ENCODE measurements at places on chromosomes 11 and 22.

DNA sequence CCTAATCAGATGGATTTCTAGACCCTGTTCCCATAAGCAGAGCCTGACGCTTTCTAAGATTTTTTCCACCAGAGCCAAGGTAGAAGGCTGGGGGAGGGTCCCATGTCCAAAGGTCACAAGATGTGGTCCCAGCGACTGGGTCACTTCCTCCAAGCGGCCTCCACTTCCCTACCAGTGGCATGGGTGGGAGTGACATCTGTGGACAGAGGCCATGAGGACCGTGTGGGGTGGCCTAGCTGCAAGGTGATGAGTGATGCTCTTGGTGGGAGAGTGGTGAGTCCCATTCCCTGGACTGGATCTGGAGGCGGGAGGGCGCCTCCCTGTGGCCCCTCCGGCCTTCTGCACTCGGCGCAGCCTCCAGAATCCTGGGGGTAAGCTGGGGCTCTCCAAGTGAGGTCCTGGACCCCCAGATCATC is 32.4 kb upstream of the PRR5 start:
- no peak for DNase-seq

- DNase-seq = no peak
Observed at GRCh38 chr11:72630104-72630852, 43.9 kb downstream of the PDE2A start.

DNA sequence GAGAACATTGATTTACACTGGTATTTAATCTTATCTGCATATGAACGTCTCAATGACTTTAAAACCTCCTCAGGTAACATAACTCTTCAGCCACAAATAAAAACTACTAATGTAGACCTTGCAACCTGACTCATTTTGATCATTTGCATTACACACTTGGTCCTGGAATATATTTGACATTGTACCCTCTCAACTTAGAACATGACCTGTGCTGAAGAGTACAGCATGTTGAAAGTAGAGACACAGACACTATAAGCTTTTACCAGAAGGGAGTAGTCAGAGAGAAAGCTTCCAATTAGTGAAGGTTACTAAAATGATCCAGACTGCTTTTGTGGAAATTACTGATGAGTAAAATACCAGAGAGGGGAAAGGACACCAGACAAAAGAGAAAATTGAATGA is 390.6 kb upstream of the ANO3 start:
- no peak for DNase-seq

GRCh38 chr11:44798607-44798972 is 71.8 kb downstream of the TSPAN18 start:
- DNase-seq = no peak

DNA sequence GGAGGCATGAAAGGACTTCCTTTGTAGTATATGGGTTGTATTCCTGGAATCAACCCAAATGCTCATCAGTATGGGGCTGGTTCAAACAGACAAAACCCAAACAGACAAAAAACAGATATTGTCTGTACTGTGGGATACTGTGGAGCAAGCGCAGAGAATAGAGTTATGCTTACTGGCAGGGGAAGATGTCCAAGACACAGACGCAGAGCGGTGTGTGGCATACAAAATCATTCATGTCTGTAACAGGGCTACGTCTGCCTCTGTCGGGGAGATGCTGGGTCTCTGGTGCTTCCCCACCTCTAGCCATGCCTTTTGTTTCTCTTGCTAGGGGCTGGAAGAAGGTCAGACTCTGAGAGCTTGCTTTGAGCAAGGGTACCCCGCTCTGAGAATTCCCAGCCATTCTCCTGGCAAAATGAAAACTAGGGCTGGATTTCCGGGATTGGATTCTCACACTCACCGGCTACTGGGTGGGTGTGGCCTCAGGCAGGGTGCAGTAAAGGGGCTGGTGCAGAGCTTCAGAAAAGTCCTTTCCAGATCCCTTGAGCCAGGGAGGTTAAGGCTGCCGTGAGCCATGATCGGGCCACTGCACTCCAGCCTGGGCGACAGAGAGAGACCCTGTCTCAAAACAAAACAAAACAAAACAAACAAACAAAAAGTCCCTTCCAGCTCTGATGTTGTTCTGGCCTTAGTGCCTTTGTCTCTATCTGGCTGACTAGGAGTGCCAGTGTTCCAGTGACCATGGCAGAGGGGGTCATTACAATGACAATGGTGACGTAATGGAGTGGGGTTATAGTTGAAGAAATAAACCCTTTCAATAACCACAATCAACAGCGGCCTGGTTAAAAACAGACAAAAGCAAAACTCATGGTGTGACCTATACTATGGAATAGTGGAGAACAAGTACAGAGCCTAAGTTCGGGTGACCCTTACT is 2.9 kb upstream of the ABCC8 start:
- no peak for DNase-seq

DNA sequence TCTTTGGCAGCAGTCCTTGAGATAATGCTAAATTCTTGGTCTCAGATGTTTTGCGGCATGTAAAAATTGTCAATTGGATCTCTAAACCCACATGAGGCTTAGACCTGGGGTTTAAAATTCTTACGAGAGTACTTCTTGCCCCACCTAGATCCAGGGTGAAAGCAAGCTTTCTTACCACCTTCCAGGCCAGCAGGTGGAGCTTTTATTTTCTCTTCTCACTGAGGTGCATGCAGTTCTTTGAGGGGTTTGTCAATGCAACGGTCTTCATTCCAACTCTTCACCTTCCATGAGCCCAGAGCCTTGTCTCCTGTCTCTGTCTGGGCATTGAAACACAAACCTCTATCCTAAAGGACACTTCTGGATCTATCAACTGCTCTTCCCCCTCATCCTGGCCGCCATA is 154.1 kb downstream of the MYO18B start:
- no peak for DNase-seq

DNA sequence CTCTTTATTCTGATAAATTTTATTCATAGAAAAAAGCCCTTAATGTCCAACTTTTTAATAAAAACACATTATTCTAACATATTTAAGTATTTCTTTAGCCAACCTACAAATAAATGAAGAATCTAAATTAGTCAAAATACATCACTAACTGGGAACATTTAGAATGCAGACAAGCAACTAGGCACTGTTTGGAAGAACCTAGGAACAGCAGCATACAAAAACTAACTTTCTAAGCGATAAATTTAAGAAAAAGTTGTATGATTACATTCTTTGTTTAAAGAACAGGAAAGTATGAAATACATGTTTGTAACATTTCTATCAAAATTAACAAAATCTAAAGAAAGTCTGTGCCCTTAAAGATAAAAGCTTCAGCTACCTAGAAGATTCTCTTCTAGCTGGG is 35.3 kb downstream of the PI4KA start:
- DNase-seq = no peak

- DNase-seq = no peak
Observed at GRCh38 chr22:49325531-49326395, 501.9 kb downstream of the BRD1 start.
